Frontal cortex (tissue), 4 donors: ENCODE measurements at places on chromosomes 4 and X.

GRCh38 chr4:2792711-2793585 is at the start of gene SH3BP2:
Gene SH3BP2, plus strand, starts transcription at chr4:2793085. Its CDS starts 27,533 bp downstream, at chr4:2820618.
- DNase-seq, result peak; percentile 85

- no peak for DNase-seq
Observed at GRCh38 chr4:182884040-182884439, 33.1 kb downstream of the DCTD start.

GRCh38 chrX:20455001-20455400 is 188.3 kb upstream of the RPS6KA3 start:
- no peak for DNase-seq

- DNase-seq, result no peak
Observed at GRCh38 chr4:170398218-170398617, 308.5 kb upstream of the AADAT start.

- DNase-seq, result no peak
Observed at GRCh38 chr4:71004281-71004851, 10.9 kb downstream of the DCK start.

DNA sequence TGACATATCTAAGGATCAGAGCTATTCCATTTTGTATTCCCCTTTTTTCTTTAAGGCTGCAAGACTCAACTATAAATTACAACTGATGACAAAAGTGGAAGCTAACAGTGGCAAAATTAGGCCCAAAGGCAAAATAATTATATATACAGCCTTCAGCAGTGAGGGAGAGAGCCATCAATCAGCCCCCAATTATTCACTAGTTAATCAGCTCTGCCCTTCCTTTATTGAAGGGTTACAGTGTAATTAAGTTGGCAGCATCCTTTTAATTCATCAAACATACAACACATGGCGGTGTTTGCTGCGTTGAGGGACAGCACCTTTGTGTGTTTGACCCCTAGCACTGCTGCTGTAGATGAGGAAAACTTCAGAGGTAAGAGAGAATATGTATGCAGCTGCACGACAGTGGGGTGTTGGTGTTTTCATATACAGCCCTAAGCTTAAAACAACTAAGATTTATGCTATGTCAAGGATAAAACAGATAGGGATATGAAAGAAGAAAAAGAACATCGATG is 973.9 kb upstream of the POU3F4 start:
- DNase-seq, result no peak

- no peak for DNase-seq
Observed at GRCh38 chrX:39677585-39677977, 420.2 kb downstream of the BCOR start.
